CD4-positive, alpha-beta T cell (primary cell): ENCODE measurements at places on chromosomes 7 and 10. TPM values are rescaled to one million over a fixed set of nuclear protein-coding genes. Genes with fewer than 3 reads are reported as not detected.

Gene WIPF3
- total RNA-seq: not detected

Gene HUS1
- total RNA-seq: 77.8 TPM

Gene AFAP1L2
- total RNA-seq: 0.36 TPM

Gene RTKN2
- total RNA-seq: 3.9 TPM

Gene RASA4
- total RNA-seq: 37.8 TPM

Gene DYDC2
- total RNA-seq: not detected

Gene NEURL1
- total RNA-seq: 0.85 TPM

Gene RADIL
- not detected for total RNA-seq

DNA sequence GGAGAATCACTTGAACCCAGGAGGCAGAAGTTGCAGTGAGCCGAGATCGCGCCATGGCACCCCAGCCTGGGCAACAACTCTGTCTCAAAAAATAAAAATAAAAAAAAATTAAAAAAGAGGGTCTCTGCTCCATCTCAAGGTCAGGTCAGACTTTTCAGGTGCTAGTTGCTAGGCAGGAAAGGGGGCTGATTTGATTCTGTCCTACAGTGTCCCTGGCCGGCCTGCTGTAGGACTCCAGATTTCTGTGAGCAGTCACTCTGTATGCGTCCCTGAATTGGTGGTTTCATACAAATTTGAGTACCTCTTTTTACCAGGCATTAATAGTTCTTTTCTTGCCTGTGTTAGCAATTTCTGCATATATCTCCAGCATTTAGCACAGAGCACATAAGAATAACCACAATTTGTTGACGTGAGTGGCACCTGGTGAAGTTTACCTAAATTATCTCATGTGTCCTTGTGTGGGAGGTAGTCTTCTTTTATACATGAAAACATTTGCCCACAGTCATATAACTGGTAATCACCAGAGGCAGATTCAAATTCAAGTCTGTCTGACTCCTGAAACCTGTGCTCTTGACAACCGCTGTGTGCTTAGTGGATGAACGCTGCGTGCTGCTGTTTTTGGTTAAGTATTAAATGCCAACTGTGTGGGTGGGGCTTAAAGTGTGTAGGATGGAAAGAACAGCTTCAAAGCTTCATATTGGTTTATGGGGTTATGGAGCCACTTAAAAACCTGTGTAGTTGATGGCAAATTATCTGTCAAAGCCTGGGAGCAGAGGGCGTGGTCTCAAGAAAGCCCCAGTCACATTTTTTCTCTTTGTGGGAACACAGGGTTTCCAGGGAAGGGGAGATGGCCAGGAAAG is 3.2 kb upstream of the ZNF775 start:
- DNase-seq: no peak

GRCh38 chr10:15053061-15053460 is 9.3 kb downstream of the OLAH start:
- no peak for DNase-seq

DNA sequence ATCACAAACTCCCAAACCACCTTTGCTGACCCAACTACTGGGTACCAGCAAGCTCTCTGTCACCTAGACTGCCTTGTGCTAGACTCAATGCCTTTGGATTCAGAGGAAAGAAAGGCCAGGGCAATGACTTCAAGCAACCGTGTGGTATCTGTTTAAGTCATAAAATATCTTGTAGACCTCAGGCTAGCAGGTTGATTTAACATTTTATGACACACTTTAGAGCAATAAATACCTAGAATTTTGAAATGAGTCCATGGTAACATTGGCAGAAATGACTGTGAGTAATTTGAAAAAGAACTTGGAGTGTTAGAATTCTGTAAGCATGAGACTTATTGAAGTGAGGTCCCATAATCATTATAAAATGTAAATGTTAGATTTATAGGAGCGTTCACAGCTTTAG is 87.2 kb downstream of the TWIST1 start:
- DNase-seq: no peak

DNA sequence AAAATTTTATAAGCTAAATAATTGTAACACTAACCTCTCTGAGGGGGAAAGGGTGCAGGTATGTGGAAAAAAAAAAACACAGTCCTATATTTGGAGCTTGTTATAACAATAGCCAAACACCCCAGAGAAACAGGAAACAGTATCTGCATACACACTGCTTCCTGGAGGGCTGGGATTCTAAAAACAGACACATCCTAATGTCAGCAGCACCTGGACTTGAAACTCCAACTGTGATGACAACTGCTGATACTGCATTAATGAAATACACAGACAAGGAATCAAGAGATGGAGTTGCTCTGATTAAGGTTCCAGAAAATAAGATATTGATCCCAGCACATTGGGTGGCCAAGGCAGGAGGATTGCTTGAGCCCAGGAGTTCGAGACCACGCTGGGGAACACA is 9.3 kb downstream of the DAGLB start:
- no peak for DNase-seq

GRCh38 chr10:71262027-71262426 is 49.7 kb downstream of the UNC5B start:
- no peak for DNase-seq

GRCh38 chr7:593324-594115 is 73.9 kb upstream of the PDGFA start:
- no peak for DNase-seq

GRCh38 chr10:110556969-110557601 is 10.4 kb upstream of the SMC3 start:
- peak; percentile 61 for DNase-seq

DNA sequence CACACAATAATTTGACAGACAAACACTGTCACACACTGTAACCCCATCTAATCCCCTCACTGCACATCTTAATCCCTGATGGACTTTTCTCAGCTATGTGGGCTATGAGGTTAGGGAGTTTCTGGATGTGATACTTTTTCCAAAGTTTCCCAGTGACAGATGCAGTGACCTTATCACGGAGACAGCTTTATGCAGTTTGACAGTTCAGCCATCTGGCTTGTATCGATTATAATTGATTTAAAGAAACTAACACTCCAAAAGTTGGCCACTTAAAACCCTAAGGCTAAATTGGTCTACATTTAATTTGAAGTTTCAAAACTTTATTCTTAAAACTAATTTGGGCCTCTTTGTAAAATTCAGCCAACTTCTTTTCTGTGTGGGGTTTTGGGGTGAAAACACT is 196.7 kb downstream of the SDK1 start:
- no peak for DNase-seq

DNA sequence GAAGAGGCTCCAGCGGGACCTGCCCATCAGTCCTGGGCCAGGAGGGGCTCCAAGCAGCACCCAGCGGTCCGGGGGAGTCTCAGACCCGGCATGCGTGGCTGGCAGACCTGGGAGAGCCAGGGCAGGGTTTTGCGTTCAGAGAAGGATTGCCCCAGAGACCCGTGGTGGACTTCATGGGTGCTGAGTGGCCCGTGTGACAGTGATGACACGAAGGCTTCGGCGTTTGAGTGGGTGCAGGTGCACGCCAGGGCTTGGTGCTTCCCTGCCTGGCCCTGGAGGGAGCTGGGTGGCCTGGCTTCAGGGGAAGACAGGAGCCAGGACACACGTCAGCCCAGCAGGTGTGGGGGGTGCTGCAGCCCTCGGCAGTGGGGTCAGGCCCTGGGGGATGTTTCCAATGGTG is 13.9 kb downstream of the ORAI2 start:
- no peak for DNase-seq

- peak; percentile 83 for DNase-seq
These were observed at the start of gene ADAM8 for GRCh38 chr10:133276435-133277201. Gene ADAM8, minus strand, starts transcription at chr10:133276868. Its CDS starts 51 bp downstream, at chr10:133276817.

DNA sequence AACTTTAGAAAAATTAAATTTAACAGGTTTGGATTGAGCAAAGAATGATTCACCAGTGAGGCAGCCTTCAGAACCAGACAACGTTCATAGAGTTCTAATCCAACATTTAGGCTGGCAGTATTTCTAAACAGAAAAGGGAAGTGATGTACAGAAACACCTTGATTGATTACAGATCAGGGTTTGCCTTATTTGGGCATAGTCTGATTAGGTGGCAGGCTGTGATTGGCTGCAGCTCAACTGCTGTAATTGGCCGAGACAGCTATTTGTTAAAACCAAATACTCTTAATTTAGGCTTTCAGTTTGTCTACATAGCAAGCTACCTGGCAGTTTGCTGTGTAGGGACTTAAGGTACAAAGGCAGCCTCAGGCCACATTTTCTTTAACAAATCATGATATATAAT is 802.5 kb downstream of the IPMK start:
- DNase-seq: no peak
